BE2C (cell line): ENCODE measurements at places on chromosomes 12 and 14.

GRCh38 chr12:97464385-97465321, 2.0 kb downstream of the RMST start:
- DNase-seq, result no peak

GRCh38 chr12:97223419-97223818, 239.2 kb upstream of the RMST start:
- no peak for DNase-seq

GRCh38 chr14:101708853-101709532, 52.5 kb upstream of the PPP2R5C start:
- DNase-seq, result no peak

DNA sequence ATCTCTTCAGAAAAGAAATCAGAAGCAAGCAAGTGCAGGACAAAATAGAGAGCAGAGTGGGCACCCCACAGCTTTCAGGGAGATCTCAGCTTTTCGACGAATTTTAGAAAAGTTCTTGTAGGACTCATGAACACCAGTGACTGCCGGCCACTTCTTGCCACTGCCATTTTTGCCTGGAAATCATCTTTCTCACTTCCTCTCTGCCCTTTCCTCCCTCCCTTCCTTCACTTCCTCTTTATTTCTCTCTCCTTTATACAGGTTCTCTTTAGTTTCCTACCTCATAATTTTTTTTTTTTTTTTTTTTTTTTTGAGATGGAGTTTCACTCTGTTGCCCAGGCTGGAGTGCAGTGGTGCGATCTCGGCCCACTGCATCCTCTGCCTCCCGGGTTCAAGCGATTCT, 185.6 kb downstream of the APAF1 start:
- no peak for DNase-seq

DNA sequence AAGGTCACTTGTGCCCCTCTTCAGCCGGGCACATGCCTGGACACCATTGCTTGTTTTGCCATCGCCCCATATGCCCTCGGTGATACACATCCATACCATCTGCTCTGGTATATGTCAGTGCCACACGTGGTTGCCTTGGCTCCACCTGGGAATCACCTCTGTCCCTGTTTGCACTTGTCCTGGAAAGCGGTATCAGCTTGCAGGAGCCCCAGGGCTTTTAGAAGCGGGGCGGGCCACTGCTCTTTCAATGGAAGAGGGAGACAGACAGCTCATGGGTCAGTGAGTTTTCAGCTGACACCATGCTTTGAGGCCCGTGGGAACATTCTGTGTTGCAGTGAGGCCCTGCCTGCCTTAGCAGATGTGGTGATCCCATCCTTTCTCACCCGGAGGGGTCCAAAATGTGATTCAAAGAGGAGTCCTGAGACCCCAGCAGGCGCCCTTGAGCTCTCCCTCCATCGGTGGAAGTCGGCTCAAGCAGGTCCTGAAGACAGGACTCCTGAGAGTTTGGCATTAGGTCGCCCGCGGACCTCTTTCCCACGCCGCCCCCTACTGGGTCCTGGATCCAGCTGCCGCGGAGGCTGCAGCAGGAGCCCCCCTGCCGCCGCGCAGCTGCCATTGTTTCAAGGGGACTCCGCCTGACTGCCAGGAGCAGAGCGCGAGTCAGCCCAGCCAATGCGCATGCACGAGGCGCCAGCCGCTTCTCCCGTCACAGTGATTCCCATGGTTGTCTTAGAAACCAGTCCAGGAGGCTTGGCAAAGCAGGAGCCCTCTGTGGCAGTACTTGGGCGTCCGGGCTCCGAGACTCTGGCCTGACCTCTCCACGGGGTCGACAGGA, 773.2 kb upstream of the ALG10B start:
- peak; percentile 78 for DNase-seq

GRCh38 chr12:94704452-94705306, 54.3 kb upstream of the TMCC3 start:
- DNase-seq, result no peak

- no peak for DNase-seq
Measured at GRCh38 chr12:26654623-26655022, 178.4 kb downstream of the ITPR2 start.

GRCh38 chr14:93002851-93003298, 79.9 kb downstream of the CHGA start:
- DNase-seq, result no peak

DNA sequence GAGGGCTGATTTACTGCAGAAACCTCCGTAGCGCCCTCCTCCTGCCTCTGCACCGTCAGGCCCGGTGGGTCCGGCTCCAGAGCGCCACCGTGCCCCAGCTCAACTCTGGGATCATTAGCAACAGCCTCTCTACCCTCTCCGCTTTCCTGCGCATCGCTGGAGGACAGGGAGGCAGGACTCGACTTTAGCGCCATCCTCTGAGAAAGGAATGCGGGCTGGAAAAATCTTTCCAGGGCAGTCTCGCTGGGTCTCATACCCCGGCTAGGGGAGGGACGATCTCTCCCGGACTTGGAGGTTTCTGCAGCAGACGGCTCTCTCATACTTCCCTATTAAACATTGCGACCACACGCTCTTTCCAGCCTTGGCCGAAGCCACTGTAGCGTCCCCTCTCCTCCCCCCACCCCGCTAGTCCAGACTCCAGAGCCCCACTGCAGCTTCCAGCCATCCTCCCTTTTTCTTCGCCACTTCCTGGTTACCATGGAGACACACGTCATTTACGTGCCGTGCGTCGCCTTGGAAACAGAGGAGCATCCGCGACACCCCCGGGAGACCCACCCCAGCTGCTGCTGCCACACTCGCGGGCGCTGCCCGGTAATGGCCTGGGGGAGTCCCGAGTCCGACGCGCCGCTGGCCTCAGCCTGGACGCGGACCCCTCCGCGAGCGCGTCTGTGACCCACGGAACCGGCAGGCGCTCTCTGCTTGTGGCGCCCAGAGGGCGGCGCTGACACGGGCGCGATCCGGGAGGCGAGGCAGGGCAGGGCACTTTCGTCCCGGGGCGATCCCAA, at the start of gene CCDC184:
TSS of gene CCDC184 (plus strand) at position 554 of the 785 bp plus-strand sequence. CDS start 479 bp downstream, outside the sequence.
- DNase-seq, result peak; percentile 80

- no peak for DNase-seq
Measured at GRCh38 chr12:1424674-1425395, 169.5 kb downstream of the FBXL14 start.

GRCh38 chr12:57216014-57216911, at the start of gene NXPH4:
Gene NXPH4 (plus strand): TSS chr12:57216794. CDS start chr12:57216970, 176 bp downstream.
- DNase-seq, result peak; percentile 43

DNA sequence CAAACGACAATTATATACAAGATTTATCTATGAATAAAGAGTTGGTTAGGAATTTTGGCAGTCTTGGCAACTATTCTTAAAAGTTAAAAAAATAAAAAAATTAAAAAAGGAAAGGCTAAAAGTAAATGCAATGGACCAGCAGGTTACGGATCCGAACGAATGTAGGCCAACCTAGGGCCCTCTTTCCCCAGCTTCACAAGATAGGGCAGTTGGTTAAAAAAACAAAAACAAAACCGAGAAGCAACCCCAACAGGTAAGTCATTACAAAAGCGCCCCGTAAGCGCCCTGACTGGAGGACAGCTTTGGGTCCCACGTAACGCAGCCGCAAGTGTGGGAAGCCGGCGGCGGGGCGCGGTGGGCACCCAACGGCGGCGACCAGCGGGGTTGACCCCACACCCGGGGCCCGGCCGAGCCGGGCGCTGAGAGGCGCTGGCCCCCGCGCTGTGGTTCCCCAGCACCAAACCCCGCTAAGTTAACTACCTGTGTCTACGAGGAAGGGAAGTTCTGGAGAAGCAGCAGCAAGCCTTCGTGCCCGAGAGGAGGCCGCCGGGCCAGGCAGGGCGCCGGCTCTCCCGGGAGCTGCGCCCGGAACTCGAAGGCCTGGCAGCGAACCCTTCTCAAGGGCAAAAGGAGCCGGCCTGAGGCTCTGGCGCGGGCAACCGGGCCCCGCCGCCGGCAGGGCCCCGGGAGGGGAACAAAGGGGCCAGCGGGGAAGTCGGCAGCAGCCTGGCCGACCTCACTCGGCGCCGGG, 882 bp downstream of the HECTD1 start:
- peak; percentile 29 for DNase-seq
